ENCODE measurements at places on chromosomes 13 and 19.

DNA sequence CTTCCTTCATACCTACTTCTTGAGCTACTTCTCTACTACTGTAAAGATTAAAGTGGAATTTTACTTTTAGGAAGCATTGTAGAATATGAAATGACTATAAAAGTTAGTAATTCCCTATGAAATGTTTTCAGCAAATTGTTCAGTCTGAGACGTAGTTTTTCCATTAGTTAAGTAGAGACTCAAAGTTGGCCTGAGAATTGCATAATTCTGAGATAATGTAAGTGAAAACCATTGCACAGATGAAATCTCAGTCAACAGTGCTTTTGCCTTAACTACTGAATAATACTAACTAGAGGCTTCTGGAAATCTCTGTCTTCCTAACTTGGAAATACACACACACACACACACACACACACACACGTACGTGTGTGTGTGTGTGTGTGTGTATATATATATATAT lies 125.9 kb downstream of the FGF14 start:
- no peak for DNase-seq

GRCh38 chr19:2049741-2050348 lies 1.2 kb downstream of the MKNK2 start:
- peak; percentile 60 for DNase-seq

DNA sequence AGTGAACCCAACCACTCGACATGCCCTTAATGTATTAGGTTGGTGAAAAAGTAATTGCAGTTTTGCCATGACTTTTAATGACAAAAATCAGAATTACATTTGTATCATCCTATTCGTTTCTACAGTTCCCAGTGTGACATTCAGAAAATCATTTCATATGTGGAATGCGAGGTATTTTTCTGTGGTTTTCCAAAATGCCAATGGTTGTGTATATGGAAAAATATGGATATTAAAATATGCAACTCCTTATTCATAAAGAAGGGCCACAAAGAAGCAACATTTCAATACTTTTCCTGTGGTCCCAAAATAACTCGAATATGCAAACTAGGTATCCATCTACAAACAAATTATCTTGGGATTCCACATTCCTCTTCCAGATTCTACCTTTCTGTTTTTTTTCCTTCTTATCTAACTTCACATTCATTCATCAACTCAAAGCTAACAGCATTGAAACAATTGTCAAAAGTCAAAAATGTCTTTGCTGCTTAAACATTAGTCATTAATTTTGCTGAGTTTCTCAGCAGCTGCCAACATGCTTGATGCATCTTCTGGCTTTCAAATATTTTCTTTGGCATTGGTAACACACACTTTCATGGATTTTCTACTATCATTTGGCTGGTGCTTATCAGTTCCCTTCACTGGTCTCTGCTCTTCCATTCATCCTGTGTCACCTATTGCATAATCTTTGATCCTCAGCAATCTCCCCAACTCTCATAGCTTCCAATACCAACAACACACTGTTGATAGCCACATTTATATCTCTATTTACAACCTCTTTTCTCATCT lies 1445.4 kb downstream of the EFNB2 start:
- no peak for DNase-seq

- DNase-seq: no peak
Observed at GRCh38 chr19:14059652-14060155, 2.2 kb downstream of the PALM3 start.

GRCh38 chr19:43762814-43763213 lies 8.1 kb upstream of the SMG9 start:
- no peak for DNase-seq

DNA sequence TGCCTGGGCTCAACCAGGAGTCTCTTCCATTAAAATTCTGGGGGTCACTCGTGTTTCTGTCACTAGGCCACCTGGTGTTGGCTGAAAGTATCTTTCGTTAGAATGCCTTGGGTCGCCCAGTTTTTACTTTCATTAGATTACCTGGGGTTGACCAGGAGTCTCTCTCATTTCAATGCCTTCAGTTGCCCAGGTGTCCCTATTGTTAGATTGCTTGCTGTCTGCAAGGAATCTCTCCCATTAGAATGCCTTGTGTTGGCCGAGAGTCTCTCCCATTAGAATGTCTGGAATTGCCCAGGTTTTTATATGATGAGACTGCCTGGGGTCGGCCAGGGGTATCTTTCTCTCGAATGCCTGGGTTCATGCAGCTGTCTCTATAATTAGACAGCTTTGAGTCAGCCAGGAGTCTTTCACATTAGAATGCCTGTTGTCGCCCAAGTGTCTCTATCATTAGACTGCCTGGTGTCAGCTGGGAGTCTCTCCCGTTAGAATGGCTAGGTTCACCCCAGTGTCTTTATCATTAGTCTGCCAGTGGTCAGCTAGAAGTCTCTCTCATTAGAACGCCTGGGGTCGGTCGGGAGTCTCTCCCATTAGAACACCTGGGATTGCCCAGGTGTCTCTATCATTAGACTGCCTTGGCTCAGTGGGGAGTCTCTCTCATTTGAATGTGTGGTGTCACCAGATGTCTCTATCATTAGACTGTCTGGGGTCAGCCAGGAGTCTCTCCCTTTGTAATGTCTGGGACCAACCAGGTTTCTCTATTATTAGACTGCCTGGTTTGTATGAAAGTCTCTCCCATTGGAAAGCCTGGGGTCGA lies 1446.8 kb downstream of the UQCRFS1 start:
- no peak for DNase-seq

All from amygdala (tissue), 56 donors.